ENCODE measurements at places on chromosomes 7 and 10.

GRCh38 chr10:123284022-123284421 lies 129.8 kb downstream of the BUB3 start:
- DNase-seq, result no peak

- DNase-seq, result no peak
These were observed 888.5 kb upstream of the SORCS1 start for GRCh38 chr10:108052981-108053380.

- DNase-seq, result peak; percentile 78
These were observed 1.6 kb downstream of the ZNF746 start for GRCh38 chr7:149495785-149496641.

- no peak for DNase-seq
These were observed 60.8 kb downstream of the DLG5 start for GRCh38 chr10:77865580-77866324.

GRCh38 chr10:110067960-110068770 lies 60.4 kb downstream of the ADD3 start:
- no peak for DNase-seq

- DNase-seq, result no peak
These were observed 164.5 kb upstream of the SMIM30 start for GRCh38 chr7:113282875-113283274.

- DNase-seq, result peak; percentile 89
These were observed 176.0 kb upstream of the MYO3A start for GRCh38 chr10:25758041-25758457.

GRCh38 chr10:62584731-62585130 lies 210.6 kb downstream of the ZNF365 start:
- DNase-seq, result no peak

- no peak for DNase-seq
These were observed 747.0 kb downstream of the TNS3 start for GRCh38 chr7:46834921-46835320.

DNA sequence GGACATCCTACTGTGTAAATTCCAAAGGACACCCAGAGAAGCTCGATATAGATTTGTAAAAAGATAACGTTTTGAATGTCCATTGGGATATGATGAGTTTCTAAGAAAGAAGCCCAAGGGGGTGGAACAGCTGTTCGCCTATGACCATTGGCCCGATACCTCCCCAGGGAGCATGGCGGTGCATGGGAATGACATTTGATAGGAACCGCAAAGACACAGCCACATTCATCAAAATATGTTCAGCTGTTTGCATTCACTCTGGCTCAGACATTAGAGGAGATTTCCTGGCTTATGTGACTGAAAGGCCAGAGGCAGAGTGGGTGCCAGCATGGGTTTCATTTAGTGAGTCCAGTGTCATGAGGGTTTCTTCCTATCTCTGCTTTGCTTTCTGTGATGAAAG lies 56.0 kb upstream of the BAIAP2L1 start:
- no peak for DNase-seq

DNA sequence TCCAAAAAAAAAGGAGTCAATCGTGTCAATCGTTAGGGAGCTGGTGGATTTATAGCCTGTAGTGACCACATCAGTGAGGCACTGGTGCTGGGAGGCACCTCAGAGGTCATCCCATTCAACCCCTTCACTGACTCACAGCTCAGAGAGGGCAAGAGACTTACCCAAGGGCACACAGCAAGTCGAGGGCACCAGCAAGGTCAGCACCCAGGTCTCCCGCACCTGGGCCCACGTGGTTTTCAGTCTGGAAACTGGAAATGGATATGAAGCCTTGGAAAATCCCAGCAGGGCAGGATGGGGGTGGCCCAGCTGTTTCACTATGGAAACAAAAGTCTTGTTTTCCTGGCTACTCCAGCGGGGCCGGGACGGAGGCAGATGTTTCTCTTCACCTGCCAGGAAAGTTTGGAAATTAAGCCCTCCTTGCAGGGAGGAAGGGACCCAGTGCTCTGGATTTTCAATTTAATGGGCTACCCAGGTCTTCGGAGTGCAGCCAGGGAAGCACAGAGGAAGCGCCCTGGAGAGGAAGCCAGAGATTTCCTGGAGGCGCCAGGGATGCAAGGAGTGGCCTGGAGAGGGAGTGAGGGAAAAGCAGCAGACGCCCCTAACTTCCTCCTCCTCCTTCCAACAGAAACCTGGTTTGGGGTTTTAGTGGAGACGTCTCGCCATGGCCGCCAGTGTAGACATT lies 157.2 kb upstream of the TNRC18 start:
- DNase-seq, result peak; percentile 43

- no peak for DNase-seq
These were observed 147.5 kb downstream of the SEMA3D start for GRCh38 chr7:85039196-85039923.

GRCh38 chr10:70850097-70850496 lies 34.3 kb downstream of the SGPL1 start:
- no peak for DNase-seq

DNA sequence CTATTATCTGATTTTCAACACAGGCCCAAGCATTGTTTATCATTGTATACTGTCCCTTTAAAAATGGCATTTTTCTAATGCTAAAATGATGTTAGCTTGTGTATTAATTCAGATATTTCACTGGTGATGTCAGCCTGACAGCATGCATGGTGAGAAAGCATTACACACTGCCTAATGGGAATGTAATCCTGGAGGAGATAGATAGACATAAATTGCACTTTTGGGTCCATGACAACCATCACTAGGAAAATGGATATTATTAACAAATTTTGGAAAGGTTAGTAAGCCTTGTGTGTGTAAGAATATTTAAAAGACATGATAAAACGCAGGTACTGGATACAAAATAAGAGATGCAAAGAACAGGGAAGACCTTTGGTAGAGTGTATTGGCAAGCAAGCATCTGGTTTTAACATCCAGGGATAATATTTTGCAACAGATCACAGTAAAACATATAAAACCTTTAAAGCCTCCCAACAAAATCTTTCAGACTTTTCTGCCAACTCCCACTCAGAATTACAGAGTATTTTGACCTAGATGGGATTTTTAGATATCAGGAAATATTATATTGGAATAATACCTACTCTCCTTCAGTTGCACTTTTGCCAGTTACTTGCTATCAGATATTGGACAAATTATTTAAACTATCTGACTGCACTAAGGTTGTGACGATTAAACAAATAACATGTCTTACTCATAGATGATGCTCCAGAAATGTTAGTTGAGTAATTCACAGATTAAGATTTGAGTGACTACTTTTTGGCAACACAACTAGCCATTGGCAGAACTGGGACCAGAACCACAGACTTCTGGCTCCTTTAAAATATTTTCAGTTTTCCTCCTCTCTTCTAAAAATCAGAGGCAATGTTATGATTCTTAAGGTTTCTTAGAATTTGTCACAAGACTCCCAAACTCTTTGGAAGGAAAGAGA lies 291.6 kb upstream of the SEMA3C start:
- DNase-seq, result peak; percentile 49

- DNase-seq, result no peak
These were observed 527.6 kb upstream of the ANKRD30A start for GRCh38 chr10:36597756-36598320.

GRCh38 chr10:75538144-75538543 lies 106.7 kb downstream of the LRMDA start:
- no peak for DNase-seq

- DNase-seq, result no peak
These were observed 37.4 kb downstream of the C7orf33 start for GRCh38 chr7:148628011-148628410.

- no peak for DNase-seq
These were observed 1.0 kb upstream of the NOLC1 start for GRCh38 chr10:102150970-102151773.

GRCh38 chr10:87093632-87094372 lies 841 bp downstream of the GLUD1 start:
- DNase-seq, result peak; percentile 84

GRCh38 chr7:156918635-156919034 lies 25.7 kb upstream of the LMBR1 start:
- no peak for DNase-seq

DNA sequence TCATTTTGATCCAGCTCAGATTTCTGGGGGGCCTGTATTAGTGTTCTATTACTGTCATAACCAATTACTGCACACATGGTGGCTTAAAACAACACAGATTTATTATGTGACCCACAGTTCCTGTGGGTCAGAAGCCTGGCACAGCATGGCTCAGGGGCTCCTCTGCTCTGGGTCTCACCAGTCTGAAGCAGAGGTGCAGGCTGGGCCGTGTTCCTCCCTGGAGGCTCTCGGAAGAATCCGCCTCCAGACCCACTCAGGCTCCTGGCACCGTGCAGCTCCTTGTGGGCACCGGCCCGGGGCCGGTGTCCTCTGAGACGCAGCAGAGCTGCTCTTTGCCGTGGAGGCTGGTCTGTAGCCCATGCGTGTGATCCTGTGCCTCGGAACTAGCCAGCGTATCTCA lies 61.5 kb downstream of the RAMP3 start:
- peak; percentile 52 for DNase-seq

GRCh38 chr10:85545874-85546273 lies 820.7 kb downstream of the GRID1 start:
- no peak for DNase-seq

DNA sequence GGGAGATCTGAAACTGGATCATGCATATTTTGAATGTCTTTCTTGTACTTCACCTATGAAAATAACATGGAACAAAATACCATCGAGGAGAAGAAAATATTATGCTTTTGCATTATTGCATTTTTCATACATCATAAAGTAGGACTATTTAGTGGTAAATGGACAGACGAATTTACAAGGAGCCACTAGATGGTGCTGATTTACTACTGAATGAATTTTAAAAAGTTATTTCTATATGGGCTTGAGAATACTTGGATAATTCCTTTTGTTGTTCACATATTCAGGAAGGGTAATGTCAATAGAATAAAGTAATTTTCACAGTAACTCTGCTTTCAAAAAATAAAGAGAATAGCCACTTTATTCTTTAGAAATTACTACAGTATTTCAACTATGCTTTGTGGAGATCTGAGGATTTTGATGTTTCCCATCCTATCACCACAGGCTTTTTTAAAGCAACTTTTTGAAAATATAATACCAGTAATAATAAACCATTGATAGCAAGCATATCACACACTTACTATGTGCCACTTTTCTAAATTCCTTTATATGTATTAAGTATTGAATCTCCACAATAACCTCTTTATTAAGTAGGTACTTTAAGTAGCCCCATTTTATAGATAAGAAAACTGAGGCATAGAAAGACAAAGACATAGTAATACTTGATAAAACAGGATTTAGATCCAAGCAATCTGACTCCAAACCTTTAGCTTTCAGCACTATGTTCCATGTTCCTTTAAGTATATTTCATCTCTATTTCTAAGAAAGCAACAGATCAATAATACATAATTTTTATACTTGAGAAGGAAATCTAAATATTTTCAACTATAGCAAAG lies 38.6 kb downstream of the NEBL start:
- peak; percentile 81 for DNase-seq

DNA sequence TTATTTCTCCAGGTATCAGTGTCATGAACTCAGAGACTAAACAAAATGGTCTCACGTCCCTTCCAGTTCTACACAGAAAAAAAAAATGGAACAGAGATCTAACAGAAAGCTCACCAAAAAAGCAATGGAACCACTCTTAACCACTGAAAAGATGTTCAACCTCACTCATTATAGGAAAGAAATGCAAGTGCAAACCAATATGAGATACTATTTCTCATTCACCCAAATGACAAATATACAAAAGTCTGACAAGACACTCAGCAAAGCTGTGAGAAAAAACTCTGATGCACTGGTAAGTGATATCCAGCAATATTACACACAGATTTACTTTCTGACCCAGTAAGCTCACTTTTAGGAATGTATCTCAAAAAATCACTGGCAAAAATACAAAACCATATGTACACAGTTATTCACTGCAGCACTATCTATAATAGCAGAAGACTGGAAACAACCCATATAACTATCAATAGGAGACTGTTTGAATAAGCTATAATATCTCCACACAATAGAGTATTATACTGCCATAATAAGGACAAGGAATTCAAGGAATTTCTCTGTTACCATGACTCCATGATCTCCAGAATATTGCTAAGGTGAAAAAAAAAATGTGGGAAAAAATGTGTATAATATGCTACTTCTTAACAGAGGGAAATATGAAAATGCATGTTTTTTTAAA lies 36.6 kb downstream of the ABI1 start:
- DNase-seq, result no peak

GRCh38 chr7:107474104-107474521 lies 4.3 kb downstream of the GPR22 start:
- DNase-seq, result no peak

DNA sequence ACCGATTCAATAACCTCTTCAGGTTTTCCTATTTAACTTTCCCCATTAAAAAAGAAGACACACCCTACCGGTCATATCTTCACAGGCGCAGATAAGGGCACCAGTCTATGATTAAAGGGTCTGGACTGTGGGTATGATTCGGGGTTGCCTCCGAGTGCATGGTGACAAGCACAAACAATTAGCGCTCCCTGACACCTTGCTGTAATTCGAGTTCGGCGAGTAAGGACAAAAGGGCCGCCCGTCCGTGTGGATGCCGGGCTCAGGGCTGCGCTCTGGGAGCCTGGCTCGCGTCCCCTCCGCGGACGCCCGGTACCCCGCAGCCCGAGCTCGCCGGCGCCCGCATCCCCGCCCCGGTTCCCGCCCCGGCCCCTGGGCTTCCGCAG lies 111.9 kb upstream of the RHEB start:
- no peak for DNase-seq

GRCh38 chr10:128324058-128324827 lies 198.0 kb upstream of the MKI67 start:
- DNase-seq, result peak; percentile 66

DNA sequence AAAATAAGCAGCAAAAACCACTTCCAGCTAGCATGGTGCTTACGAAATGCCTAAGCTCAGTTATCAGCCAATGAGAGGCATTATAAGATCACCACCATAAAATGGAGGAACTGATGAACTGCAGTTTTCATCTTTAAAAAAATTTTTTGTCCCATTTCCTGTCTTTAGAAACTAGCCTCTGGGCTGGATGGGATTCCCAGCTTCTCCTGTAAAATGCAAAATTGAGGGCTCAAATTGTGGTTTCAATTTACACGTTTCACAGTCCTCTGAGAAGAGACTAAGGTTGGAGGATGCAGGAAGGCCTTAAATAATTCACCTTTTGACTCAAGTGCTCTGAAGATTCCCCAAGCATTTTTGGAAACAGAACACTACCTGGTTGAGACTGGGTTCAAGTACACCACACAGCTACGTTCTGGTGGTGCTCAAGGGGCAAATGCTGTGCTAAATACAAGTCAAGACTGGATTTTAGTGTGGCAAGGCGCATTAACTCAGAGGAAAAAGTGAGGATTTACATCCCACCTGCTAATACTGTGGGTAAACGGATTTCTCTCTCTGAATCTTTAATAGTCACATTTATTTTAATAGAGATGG lies 951 bp downstream of the ZNF25 start:
- no peak for DNase-seq

- no peak for DNase-seq
These were observed 36.6 kb upstream of the RSU1 start for GRCh38 chr10:16853809-16854208.
